RPMI8226 (cell line): ENCODE measurements at places on chromosomes 7 and 10.

DNA sequence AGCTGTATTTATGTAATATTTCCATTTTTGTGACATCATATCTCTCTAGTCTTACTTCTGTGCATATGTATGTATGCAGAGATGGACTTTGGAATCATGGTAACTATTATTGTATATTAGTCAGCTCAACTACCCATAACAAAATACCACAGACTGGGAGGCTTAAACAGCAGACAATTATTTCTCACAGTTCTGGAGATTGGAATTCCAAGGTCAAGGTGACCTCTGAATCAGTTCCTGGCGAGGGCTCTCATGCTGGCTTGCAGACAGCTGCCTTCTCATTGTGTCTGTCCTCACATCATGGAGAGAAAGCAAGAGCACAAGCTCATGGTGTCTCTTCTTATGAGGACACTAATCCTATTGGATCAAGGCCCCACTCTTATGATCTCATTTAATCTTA, 79.1 kb downstream of the RAMP3 start:
- DNase-seq = no peak

DNA sequence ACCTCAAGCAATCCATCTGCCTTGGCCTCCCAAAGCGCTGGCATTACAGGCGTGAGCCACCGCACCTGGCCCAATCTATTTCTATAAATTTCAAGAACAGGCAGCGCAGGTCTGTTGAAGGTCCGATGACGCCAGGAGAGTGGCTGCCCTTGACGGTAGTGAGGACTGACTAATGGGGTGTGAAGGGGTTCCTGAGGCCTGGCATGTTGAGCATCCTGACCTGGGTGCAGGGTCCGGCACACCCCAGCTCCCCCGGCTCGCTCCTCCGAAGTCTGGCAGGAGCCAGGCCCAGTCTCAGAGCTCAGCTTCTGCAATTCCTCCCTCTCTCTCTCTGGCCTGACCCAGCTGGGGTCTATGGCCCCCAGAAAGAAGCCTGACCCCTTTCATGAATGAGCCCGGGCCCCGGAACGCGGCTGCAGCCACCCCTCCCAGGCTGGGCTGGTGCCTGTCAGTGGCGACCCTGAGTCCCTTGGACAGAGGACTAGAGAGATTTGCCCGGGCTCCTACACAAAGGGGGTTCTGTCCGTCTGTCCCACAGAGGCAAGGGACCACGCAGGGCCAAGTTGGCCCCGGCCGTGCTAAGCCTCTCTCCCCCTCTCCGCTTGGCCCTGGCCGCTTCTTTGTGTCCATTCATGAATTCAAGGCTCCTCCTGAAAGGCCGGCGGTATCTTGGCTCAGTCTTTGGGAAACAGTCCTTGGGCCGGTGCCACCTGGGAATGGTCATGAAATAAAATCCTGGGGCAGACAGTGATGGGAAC, 18.8 kb downstream of the MMD2 start:
- no peak for DNase-seq

GRCh38 chr10:109945473-109946177, 22.3 kb upstream of the XPNPEP1 start:
- DNase-seq = no peak

GRCh38 chr7:16644157-16644556, 1.4 kb downstream of the ANKMY2 start:
- no peak for DNase-seq

- peak; percentile 81 for DNase-seq
These were observed at the start of gene AUTS2 for GRCh38 chr7:69598081-69598486. Gene AUTS2, plus strand, starts transcription at chr7:69598475. Its CDS starts 1,179 bp downstream, at chr7:69599654.

- no peak for DNase-seq
These were observed 3.2 kb upstream of the CEP55 start for GRCh38 chr10:93493162-93493561.

DNA sequence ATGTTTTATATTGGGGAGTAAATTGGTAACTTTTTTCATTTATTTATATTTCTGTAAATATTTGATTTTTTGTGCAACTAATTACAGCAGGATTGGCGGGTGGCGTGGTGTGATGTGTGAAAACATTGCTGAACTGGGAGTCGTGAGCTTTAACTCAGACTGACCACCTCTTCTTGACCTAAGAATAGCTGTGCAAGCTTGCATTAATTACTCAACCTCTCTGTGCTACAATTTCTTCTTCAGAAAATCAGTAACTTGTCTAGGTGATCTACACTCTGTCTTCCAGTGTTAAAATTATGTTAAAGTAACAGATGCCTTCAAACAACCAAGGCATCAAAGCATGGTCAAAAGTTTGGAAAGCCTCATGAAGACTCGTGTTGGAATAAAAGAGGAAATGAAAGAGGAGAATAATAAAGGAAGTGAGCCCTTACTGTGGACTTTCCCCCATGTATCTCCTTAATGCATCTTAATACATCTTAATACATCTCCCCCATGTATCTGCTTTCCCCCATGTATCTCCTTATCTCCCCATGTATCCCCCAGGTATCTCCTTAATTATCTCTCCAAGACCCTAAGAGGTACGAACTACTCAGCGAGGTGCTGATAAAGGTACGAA, 71.2 kb downstream of the SVIL start:
- no peak for DNase-seq

DNA sequence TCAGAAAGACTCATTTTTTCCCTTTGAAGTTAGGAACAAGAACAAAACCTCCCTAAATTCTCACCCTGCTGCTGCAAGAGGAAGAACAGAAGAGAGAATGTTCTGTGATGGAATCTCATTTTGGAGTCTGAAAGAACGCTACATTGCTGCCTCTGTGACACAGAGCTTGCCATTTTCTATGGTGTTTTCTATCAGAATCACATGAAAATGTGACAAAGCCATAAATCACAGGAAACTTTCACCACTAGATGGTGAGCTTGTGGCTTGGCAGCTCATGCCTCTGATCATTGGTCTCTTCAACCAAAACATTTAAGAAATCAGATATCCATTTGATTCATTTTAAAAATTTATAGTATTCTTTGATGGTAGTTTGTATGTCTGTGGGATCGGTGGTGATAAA, 82.9 kb downstream of the CADPS2 start:
- DNase-seq = peak; percentile 55

- DNase-seq = no peak
These were observed 10.0 kb downstream of the PPP2R2D start for GRCh38 chr10:131910663-131911314.

DNA sequence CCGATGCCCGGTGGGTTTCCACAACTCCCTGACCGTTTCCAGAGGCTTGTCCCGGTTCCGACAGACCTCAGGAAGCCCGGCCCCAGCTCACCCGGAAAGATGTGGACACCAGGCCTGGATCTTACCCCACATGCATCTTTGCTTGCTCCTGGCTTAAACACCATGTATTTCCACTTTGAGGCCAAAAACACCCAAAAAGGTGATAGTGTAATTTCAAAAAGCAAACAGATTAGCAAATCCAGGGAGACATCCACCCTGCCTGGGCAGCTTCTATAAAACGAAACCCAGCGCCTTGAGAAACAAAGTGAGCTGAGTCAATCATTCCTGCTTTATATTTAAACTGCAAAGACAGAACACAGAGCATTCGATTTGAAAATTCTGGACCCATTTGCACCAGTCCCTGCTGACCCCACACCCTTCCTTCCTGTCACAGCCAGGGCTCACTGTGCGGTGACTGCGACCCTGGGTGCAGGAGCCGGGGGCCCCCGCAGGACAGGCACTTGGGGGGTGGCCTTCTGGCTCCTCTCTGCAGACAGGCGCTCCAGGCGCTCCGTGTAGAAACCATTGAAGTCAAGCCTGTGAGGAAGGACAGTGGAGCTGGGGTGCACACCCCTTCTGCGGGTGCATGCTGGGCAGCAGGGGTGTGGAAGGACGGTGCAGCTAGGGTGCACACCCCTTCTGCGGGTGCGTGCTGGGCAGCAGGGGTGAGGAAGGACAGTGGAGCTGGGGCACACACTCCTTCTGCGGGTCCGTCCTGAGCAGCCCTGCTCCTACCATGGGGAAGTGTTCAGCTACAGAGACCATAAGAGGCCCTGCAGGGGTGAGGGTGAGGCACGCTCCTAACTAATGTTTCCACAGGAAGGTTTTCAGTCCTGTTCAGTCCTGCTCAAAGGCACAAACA, 2.9 kb upstream of the ADAM8 start:
- no peak for DNase-seq

DNA sequence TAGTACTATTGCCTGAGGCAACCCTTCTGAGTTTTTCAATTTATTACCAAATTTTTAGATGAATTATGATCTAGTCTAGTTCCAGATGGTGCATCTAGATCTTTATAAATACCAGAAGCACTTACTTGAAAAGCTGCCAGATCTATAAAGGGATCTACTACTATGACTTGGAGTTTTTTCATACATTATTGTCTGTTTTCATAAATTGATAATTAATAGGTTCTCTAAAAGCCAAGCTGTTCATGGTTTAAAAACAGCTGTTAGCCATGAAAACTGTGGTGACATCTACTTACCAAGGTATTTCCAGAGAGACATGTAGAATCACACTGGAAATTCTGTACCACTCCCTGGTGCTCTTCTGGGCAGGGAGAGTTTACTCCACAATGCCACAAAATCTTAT, 786.5 kb upstream of the C7orf33 start:
- no peak for DNase-seq

DNA sequence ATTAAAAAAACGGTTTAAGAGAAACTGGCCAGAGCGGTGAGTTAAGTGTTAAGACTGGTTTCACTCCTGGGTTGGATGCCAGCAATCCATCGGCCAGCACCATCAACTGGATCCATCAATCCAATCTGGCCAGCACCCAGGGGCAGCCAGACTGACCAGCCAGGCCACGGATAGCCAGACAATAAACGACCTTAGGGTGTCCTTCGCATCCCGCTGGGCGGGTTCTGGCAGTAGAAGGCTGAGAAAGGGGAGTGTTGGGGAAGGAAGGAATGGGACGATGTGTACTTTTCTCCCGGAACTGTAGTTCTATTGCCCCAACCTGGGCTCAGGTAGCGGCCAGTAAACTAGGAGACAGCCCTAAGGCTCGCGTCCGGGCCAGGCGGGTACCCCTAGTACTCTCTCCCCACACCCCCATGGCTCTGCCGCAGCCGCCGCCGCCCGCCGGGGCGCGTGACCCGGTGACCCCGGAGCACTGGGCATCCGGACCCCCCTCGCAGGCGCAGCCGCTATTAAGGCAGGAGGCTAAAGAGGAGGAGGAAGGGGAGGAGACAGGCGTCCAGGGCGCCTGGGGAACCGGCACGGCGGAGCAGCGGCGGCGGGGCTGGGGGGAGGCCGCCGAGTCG, at the start of gene CASD1:
Gene CASD1, plus strand, starts transcription at position 546 of the 623 bp plus-strand sequence. CDS start 276 bp downstream, outside the sequence.
- DNase-seq = peak; percentile 79

- DNase-seq = no peak
These were observed 71.1 kb downstream of the FIGNL1 start for GRCh38 chr7:50379082-50379481.

DNA sequence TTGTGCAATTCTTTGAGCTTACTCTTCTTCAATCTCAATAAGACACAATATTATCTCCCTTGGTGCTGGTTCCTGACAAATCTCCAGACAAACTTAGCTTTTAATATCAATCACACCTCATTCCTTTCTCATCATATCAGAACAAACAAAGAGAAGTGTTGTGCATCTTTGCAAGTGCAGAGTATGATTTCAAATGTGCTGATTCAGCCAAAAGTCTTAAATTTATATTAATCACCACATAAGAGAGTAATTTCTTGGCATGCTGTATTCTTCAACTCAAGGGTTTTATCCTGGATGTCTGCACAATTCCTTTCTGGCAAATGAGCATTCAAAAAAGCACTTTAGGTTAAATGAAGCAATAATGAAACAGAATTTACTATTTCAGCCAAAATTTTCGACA, 877.8 kb downstream of the ANKRD7 start:
- DNase-seq = no peak

DNA sequence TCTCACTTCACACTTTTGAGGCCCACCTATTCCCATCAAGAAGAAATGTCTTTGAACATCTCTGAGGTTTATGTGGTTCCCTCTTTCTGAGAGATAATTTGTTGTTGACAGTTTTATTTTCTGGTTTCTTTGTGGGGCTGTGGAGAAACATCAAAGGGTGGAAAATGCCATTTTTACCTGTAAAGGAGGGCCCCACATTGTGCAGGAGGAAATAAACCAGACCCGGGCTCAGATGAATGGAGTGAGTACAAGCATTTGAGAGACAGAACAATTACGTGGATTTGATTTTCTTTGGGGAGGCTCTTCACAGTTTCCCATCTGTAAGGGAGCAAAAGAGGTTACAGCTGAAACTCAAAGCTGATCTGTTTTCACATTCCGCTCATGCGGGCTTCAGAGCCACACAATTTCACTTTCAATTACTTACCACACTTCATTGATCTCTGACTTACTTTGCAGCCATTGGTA, 29.8 kb downstream of the ITPRIP start:
- no peak for DNase-seq

- no peak for DNase-seq
These were observed 214.3 kb downstream of the NRG3 start for GRCh38 chr10:82089327-82089726.

DNA sequence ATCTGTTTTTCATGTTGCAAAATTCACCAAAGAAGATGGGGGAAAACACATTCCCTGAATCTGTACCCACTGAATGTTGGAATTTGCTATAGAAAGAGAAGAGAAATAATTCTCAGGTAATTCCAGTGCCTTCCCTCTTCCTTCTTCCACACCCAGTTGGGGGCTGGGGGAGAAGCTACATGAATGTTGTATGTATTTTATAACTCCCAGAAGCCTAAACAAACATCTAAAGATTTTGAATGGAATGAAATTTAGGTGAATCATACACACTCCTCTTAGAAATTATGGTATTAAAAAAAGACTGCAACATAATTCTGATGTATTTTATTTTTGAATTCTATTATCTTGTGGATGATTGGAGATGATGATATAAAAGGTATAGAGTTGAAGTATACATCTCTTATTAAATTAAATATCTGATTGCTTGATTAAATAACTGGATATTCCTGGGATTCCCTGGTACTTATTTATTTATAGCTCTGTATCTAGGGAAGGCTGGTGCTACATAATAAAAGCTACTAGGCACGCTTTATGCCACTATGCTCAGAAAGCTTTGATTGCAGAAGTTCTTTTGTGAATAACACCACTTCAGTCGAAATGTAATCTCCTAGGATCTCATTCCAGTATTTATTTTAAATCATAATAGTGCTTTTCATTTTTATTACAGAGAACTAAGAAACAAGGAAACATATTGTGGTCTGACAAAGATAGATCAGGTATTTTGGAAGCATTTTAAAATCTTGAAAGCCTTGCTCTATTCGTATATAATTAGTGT, 98.5 kb downstream of the MCU start:
- DNase-seq = no peak
